Activated T-cell treated with anti-CD3 and anti-CD28 coated beads for 1 hour (primary cell): ENCODE measurements at places on chromosomes 3 and 15.

DNA sequence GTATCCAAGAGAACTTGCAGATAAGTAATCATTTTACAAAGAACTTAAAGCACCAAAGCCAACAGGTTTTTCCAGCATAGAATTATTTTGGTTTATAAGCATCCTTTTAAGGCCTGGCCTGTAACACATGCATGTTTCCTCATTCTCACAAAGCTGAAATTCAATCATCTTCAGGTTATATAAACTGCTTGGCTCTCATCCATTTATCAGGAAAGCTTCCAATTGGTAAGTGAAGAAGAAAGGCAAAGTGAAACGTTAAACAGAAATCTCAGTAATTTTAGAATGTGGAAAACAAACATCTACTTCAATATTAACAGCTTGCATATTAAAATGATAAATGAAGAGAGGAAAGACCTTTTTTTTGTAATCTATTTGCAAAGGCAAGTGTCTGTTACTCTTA is 1.6 kb downstream of the SERP1 start:
- no peak for DNase-seq

DNA sequence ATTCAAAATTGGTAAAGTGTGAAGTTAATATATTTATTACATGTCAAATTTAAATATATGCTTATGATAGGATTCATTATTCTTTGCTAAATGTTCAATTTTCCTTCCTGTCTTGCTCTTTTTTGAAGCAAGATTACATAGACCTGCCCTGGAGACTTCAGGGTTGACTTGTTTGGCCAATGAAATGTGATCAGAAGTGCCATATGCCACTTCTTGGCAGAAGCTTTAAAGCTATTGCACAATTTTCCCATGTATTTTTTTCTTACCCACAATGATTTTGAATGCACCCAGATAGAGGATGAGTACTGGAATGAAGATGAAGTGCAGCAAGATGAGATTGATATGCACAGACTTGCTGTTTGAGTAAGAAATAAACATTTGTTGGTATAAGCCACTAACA is 406.3 kb upstream of the BCHE start:
- DNase-seq = no peak

DNA sequence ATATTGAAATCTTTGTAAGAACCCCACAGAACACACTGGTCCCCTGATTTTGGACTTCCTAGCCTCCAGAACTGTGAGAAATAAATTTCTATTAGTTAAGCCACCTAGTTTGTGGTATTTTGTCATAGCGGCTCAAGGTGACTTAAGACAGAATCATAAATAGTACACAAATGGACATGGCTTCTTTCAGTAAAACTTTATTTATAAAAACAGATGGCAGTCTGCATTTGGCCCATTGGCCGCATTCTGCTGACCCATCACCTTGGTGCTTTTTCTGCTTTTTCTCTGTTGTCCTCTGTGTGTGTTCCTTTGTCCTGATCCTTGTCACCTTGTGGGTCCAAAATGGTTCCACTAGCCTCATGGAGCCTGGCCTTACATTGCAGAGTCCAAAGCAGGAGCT is 363.6 kb downstream of the PTPRG start:
- DNase-seq = no peak

DNA sequence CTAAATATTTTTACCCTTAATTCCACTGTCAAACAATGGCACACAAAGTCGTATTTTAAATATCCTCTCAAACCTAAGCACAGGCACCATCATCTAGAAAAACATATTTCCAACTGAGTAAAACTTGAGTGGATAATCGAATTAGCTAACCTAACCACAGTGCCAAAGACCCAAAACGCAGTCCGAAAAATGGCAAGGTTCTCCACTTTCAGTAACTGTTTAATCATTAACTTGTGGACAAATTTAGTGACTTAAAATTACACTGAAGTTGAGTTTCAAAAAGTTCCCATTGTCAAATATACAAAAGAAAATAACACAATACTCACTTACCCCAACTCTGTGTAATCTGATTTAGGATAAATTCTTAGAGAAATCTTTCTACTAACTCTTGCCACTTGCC is 10.0 kb downstream of the CNBP start:
- DNase-seq = no peak

GRCh38 chr3:152309535-152310307 is 41.0 kb downstream of the MBNL1 start:
- no peak for DNase-seq

GRCh38 chr3:187286467-187287059 is 5.0 kb downstream of the MASP1 start:
- DNase-seq = no peak

GRCh38 chr3:130374033-130374432 is 28.6 kb downstream of the COL6A5 start:
- DNase-seq = no peak
